ENCODE measurements at places on chromosomes 4 and X.

DNA sequence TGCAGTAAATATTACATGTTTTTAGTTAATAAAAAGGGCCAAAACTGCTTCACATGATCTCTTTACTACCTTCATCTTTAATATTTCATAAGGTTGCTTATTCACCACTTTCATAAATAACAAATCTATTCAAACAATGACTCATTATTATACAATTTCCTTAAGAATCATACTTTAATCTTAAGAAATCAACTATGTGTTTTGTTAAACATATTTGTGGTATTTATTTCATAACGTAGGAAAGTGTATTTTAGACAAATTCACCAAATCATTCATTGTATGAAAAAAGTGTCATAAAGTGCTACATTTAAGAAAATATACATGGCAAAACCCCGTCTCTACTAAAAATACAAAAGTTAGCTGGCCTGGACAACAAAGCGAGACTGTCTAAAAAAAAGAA, 150.5 kb upstream of the RXFP1 start:
- DNase-seq: no peak

DNA sequence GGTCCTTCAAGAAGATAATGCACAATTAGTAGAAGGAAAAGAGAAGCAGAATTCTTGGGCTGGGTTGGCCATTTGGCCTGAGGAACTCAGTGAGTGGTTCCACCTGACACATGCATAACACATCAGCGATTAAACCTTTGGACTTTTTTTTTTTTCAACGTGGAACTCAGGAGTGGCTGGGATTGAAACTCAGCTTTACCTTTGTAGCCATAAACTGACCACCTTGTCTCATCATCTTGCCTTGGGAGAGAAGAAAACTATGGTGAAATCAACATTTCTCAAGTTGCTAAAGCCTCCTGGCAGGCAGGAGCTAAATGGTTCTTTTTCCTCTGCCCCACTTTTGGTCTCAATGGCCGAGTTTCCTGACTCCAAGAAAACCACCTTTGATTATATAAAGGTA, 16.3 kb downstream of the PTTG2 start:
- no peak for DNase-seq

DNA sequence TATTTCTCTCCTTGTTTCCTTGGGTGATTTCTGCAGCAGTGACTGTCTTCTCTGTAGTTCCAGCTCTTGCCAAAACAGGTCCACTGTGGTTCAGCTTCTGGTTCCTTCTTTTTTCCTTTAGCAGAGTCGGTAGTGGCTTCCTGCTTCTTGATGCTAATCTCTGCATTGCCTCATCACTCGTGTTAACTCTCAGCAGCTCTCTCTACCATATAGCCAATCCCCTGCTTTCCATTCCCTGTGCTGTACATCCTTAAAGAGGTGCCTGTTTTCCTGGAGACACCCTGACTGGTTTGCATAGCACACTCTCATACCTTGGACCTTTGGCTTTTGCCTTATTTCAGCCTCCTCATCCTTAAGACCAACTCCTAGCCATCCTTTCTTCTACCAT, 191.2 kb upstream of the LNX1 start:
- no peak for DNase-seq

GRCh38 chr4:150337734-150338133, 244.2 kb upstream of the MAB21L2 start:
- no peak for DNase-seq

- DNase-seq: no peak
Measured at GRCh38 chr4:15706646-15707362, 3.9 kb downstream of the BST1 start.

DNA sequence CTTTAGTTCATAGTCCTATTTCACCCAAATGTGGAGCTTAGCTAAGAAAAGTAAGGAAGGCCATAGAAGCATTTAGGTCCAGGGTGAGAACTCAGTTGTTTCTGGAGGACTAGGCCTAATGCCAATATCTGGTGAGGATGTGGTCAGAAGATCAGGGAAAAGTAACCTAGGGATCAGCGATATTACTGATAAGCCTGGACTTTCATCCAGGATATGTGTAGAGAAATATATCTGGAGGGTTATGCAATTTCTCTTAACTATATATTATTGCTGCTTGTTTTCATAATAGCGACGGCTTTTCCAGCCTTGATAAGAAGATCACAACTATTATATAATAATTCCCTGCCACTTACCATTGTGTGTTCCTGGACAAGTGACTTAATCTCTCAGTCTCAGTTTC, 81.1 kb downstream of the FRAS1 start:
- no peak for DNase-seq

DNA sequence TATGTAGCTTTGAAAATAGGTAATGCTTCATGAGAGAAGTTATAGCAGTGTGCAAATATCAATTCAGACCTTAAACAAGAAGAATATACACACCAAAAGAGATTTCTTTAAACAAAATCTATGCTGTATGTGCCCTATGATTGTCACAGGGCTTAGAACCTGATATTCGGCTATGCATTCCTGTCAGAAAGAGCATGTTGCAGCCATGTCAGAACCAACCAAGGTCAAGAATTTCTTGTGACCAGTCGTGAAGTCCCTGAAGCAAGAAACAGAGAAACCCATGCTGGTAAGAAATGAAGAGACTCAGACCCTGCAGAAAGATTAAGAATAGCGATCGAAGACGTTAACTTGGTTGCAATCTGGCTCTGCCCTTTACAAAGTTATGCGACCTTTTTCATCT, 210.3 kb upstream of the SPIN4 start:
- no peak for DNase-seq

DNA sequence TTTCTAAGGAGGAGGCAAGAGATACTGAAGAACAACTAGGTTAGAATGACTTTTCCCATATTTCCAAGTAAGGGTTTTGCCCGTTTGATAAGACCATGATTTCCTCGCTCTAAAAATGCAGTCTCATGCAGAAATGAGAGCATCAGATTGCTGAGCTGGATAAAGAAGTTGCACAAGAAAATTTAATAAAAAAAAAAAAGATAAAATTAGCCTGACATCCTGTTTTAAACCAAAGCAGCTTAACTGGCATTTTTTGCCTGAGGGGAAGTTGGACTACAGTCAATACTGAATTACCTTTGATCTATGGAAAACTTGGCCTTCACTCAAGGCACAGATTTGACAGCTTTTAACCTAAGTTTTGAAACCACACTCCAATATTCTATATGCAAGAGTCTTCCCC, 208.4 kb downstream of the GASK1B start:
- no peak for DNase-seq
